ENCODE measurements at places on chromosomes 2 and 18.

DNA sequence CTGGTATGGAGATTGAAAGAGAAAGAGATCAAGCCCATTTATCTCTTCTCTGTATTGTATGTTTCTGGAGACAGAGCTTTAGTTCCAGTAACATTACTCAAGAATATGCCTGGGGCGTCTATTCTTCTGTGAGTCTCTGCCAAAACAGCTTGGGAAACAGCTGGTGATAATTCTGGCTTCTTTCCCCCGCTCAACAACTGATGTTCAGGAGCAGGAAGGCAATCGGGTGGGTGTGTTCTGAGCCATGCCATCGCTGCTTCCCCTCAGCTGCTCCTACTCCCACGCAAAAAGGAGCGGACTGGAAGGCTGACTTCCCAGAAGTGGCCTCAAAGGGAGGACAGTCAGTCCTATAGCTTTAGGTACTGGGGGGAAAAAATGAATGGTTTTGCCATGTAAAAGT, 695.1 kb downstream of the PLCL1 start:
- no peak for DNase-seq

DNA sequence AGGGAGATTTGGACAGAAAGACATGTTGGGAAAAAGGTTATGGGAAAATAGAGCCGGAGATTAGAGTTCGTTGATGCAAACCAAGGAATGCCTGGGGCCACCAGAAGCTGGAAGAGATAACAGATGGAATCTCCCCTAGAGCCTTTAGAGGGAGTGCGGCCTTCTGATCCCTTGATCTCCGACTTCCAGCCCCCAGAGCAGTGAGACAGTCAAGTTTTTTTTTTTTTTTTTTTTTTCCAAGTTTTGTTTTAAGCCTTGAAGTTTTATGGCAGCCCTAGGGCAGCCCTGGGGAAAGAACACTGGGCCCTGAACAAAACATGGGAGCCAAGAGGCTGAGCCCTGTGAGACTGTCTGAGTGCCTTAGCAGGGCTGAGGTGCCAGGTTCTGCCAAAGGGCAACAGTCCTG, 6.5 kb downstream of the DGKD start:
- no peak for DNase-seq

- no peak for DNase-seq
Measured at GRCh38 chr2:201344663-201345366, 12.3 kb downstream of the FLACC1 start.

DNA sequence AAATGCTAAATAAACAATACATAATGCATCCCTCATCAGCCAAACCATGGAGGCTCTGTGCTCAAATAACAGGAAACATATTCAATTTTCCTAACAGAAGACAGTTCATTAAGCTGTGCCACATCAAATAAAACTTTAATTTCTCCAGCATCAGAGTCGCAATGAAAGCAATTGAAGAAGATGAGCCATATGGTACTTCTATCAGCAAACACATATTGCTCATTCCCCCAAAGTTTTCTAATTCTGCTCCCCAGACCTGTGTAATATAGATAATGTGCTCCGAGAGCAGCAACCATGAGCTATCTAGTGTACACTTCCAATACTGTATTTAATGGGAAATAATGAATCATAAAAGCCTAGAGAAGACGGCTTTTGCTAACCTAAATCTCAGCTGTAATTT, 263.2 kb downstream of the MEIS1 start:
- DNase-seq, result no peak

DNA sequence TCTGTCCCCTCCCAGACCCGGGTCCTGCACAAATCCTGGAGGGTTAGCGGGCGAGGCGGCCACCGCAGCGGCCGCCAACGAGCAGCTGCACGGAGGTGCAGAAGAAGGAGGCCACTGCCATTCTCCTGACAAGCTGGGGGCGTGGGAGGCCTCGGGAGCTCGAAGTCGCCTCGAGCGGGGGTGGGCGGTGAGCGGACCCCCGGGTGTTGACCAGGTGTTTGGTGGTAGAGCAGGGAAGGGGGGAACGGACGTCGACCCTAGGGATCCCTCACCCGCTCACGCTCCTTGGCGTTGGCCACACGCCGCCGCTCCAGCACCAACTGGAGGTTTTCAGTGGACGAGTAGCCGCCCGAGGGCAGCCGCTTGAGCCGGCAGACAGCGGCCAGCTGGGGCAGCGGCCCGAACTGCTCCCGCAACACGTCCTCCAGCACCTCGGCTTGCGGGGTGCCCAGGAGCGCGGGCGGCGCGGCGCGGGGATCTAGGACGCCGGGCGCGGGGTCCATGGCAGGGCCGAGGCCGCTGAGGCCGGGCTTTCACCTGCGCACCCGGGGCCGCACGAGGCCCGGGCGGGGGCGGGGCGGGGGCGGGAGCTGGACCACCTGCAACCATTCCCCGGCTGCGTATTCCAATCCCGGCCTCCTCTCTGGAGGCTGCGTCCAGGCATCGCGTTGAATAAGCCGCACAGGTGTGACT, at the start of gene FIGLA:
Gene FIGLA, minus strand, starts transcription at position 508 of the 693 bp plus-strand sequence. Its CDS starts 5 bp downstream, at position 503.
- no peak for DNase-seq

DNA sequence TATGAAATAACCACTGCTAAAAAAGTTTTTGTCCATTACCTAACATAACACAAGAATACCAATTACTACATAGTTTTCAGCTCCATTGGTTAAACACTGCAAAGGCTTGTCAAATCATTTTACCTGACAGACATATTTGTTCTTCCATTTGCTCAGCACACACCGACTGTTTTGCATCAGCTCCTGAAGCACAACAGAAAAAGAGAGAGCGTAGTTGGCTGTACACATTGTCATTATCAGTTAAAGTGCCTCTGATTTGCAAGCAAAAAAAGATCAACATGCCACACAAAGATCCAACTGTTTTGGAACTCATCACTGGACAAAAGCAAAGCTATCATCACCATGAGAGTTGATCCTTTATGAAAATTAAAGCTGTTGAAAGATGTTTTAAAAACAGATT, 103.8 kb downstream of the WDPCP start:
- DNase-seq, result no peak

GRCh38 chr2:94995553-94996304, 29.8 kb upstream of the MAL start:
- DNase-seq, result no peak

DNA sequence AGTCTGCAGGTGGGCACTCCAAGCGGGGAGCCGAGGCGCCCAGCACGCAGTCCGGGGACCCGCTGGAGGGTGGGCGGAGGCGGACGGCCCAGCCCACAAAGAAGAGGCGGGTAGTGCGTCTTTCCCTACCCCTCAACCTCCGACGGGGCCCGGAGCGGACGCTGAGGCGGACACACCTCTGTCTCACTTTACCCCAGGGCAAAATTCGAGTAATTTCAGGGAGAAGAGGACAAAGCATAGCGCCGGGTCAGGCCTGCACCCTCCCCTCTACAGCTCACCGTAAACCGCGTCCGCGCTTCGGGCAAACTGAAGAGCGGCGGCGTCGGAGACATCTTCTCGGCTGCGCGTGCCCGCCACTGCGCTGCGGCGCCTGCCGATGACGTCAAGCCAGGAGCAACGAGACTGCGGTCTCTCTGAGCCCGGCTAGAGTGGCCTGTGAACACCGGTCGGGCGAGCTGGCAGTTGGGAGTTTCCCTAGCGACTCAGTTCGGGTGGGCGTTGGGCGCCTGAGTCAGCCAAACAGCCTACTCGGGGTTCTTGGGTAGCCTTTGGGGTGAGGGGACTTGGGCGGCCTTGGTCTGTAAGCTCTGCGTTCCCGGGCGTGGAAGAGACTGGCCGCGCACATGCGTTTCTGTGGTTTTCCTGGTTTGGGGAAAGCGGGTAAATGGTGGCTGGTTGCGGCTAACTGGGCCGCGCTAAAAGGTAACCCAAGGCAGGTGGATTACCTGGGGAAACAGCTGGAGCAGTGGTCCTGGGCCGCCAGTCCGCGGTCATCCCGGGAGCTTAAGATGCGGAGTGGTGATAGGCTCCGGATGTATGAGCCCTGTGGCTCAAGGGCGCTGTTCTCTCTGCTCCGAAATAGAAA, at the start of gene THOC1:
Gene THOC1, minus strand, starts transcription at position 360 of the 865 bp plus-strand sequence. Its CDS starts 28 bp downstream, at position 332.
- DNase-seq, result peak; percentile 98

- DNase-seq, result no peak
Measured at GRCh38 chr2:221272729-221273128, 299.4 kb downstream of the EPHA4 start.

DNA sequence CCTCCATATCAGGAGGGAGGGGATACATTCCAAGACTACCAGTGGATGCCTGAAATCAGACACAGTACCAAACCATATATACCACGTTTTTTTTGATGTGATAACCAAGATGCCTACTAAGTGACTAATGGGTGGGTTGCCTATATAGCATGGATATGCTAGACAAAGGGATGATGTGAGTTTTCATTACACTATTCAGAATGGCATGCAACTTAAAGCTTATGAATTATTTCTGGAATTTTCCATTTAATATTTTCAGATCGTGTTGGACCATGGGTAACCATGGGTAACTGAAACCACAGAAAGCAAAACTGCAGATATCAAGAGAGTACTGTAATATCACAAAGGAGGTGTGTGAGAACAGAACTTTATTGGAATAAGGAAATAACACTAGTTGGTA, 39.6 kb upstream of the CRACDL start:
- DNase-seq, result no peak

- DNase-seq, result no peak
Measured at GRCh38 chr2:167592441-167592840, 655.0 kb downstream of the STK39 start.

GRCh38 chr2:105919826-105920225, 175.1 kb downstream of the NCK2 start:
- peak; percentile 58 for DNase-seq

GRCh38 chr2:201523506-201523905, 72.0 kb downstream of the STRADB start:
- no peak for DNase-seq

- no peak for DNase-seq
Measured at GRCh38 chr2:13574831-13575230, 858.1 kb downstream of the TRIB2 start.

DNA sequence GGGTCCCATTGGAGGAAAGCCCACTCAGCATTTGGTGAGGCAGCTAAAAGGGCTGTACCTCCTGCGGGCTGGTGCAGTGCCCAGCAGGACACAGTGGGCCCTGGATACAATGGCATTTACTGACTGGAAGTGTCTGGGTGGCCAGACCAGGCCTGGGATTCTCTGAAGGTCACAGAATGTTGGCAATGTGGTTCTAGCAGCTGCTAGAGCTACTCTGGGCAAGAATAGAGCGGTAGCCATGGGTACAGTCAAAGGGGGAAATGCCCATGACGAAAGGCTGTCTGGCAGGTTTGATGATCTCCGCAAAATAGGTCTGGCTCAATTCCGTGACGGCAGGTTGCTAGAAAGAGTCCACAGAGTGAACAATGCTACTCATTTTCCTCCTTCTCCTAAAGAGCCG, 241.8 kb downstream of the AFF3 start:
- no peak for DNase-seq

DNA sequence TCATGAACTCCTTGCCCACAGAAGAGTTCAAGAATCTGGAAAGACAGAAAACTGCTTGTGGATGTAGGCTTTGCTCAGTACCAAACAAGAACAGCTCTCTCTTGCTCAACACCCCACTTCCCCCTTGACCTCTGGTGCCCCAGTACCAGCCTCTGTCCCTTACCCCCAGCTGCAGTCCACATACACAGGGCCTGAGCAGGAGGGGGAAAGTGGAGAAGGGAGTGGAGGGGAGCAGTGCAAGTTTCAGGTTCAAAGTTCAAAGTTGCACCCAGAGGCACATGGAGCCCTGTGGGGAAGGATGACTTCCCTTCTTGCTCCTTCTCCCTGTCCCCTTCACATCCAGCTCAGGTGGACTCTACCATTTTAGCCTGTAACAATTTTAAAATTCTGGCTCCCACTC, 61.1 kb upstream of the LPIN2 start:
- no peak for DNase-seq

DNA sequence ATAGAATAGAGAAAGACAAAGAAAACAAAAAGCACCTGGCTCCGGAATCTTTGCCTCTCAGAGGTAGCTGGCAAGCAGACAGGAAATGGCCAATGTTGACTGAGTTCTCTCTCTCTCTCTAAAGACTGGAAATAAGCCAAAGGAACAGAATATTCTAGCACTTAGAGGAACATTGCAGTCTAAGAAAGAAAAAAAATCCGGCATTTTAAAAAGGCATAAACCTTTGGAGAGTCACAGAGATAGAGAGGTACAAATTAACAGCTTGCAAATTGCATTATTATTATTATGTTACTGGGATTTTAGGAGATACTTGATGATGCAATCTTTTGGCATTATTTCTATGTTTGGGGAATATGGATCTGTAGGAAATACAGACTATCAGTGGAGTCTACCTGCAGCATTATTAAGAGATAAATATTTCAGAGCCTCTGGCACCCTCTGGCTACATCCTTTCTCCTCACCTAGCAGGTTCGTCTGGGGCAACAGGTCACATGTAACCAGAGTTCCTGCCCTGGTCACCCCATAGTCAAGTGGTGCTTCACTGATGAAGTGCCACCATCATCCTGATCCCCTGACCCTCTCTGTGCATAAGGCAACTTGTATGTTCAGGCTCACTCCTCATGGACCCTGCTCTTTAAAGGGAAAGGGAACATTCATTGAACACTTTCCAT, 318.9 kb upstream of the ACVR2A start:
- DNase-seq, result no peak

- no peak for DNase-seq
Measured at GRCh38 chr2:182207049-182207746, 219.6 kb downstream of the PDE1A start.

GRCh38 chr2:5915881-5916310, 223.7 kb downstream of the SOX11 start:
- DNase-seq, result no peak

GRCh38 chr2:135581282-135581681, 50.0 kb downstream of the R3HDM1 start:
- DNase-seq, result no peak

DNA sequence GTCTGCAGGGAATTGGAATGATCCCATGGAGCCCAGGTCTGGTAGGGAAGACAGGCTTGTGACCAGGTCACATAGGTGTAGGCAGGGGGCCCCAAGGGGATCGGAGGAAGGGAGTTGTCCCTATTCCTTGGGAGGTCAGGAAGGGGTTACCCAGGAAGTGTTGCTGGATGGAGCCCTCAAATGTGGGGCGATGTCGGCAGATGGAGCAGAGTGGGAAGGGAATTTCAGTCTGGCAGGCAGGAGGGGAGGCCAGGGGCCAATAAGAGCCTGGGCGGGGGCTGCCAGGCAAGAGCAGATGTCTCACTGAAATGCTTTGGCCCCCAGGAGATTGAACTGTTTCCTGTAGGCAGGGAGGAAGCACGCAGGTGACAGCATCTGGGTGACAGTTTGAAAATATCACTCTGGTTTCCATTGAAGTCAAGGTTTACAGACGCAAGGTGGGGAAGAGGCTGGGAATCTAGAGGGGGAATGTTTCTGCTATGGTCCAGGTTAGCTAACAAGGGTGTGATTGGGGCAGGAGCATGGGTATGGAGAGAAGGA, 81.5 kb upstream of the SMAD2 start:
- no peak for DNase-seq

DNA sequence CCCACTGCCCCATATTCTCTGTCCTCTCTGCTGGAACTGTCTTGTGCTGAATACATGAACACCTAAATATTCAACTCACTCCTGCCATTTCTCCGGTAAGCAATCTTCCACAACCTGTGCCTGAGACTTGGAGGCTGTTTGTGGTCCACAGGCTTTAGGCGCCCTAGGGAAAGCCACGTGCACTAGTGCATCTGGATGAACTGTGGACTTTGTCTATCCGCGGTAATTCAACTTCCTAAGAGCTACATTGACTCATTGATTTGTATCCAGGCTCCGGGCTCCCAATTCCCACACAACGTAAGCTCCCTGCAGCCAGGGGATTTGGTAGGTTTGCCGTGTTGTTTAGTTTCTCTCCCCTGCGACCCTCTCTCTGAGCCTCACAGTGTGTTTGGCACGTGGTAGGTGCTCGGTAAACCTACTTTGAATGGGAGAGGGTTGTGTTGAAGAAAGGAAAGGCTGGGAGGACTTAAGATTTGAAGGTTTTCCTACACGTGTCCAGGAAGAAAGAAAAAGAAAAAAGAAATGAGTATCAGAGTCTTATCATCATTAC, 718.2 kb downstream of the DPP10 start:
- no peak for DNase-seq
